ENCODE measurements at places on chromosomes 5 and 9.

GRCh38 chr5:107517185-107518033 lies 153.3 kb downstream of the EFNA5 start:
- no peak for DNase-seq

- DNase-seq = no peak
Observed at GRCh38 chr5:157252711-157253465, 13.0 kb upstream of the CYFIP2 start.

DNA sequence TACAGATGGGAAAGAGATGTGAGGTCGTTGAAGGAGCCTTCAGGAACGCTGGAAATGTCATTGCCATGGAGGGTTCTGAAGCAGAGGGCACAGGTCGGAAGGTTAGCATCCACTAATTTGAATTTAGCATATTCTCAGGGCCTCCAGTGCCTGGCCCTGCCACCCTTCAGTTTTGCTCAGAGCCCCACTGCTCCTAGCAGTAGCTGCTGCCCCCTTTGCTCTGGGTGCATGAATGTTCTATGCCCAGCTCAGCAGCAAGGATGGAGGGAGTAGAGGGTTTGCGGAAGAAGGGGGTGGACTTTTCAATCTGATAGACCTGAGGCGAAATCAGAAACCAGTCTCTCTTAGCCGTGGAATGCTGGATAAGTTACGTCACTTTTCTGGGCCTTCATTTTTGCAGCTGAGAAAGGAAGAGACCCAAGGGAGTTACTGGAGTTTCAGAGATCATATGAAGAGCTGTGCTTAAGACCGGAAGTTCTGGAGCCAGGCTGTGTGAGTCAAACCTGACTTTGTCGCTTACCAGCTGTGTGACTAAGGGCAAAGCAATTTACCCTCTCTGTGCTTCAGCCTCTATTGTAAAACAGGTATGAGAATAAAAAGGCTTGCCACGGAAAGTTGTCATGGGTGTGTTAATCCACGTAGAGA lies 133.2 kb upstream of the PANK3 start:
- DNase-seq = no peak

GRCh38 chr5:112005623-112005930 lies 248.6 kb upstream of the NREP start:
- DNase-seq = no peak

DNA sequence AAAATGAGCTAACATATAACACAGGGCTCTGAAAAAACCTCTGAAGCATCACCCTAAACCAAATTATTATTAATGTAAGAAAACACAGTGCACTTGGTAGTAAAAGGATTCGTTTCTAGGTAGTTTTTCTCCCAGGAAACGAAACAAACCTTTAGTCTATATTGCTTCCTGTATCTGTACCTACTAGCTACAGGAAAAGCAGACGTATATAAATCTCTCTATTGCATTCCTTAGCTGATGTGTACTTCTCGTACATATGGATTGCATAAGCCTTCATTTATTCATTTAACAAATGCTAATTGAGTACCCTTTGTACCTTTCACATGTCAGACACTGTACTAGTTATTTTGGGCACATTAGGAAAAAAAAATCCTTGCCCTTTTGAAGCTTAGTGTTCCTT lies 85.0 kb upstream of the RASA1 start:
- no peak for DNase-seq

- DNase-seq = no peak
Observed at GRCh38 chr5:922436-923280, 30.0 kb downstream of the TRIP13 start.

GRCh38 chr9:4923580-4924544 lies 61.2 kb upstream of the JAK2 start:
- peak; percentile 10 for DNase-seq

GRCh38 chr5:63719147-63719546 lies 243.1 kb downstream of the HTR1A start:
- no peak for DNase-seq

- no peak for DNase-seq
Observed at GRCh38 chr9:72718503-72718902, 197.1 kb downstream of the TMC1 start.

DNA sequence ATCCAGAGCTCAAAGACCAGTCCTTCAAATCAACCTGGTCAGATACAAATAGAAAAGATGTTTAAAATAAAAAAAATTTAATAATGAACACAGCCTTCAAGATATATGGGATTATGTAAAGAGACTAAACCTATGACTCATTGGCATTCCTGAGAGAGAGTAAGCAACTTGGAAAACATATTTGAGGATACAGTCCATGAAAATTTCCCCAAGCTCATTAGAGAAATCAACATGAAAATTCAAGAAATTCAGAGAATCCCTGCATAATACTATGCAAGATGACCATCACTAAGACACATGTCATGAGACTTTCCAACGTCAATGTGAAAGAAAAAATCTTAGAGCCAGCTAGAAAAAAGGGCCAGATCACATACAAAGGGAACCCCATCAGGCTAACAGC lies 512.9 kb upstream of the PTGER4 start:
- no peak for DNase-seq

GRCh38 chr5:73137563-73138530 lies 17.5 kb downstream of the TMEM171 start:
- DNase-seq = no peak

- DNase-seq = no peak
Observed at GRCh38 chr9:96149533-96150280, 152.3 kb downstream of the HSD17B3 start.

DNA sequence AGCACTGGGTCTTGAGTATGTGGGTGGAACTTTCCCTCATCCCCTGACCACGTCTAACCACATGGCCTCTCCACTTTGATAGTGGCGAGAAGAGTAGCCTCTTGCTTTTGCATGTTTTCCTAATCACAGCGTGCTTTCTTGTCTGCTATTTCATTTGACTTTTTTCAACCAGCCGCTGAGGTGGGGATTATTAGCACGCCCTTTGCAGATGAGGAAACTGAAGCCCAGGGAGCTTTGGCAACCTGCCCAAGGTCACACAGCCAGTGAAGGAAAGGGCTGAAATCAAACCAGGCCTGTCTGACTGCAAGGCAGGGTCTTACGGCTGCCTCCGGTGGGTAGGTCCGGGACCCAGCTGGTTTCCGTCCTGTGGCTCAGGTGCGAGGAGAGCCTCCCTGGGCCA lies 106.5 kb upstream of the MSX2 start:
- DNase-seq = no peak

GRCh38 chr5:119370486-119370885 lies 14.7 kb downstream of the TNFAIP8 start:
- no peak for DNase-seq

DNA sequence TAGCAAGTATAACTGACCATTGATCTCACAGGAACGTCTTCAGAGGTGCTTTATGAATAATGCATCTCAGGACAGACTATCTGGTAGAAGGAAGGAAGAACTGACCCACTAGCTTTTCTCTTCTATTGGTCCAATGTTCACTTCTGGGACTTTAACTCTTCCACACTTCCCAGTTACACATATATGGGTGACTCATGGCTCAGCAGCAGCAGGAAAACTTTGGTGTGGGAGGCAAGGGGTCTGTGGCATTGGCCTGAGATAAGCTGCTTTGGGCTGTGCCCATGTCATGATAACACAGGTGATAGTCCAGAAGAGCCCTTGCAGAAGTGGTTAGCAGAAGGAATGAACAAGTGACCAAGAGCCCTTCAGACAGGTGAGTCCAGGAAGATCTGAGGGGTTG lies 148.8 kb downstream of the RAB3C start:
- DNase-seq = no peak

GRCh38 chr5:67636091-67636490 lies 439.5 kb upstream of the CD180 start:
- peak; percentile 77 for DNase-seq

GRCh38 chr5:2003206-2003605 lies 120.5 kb upstream of the IRX4 start:
- DNase-seq = no peak

DNA sequence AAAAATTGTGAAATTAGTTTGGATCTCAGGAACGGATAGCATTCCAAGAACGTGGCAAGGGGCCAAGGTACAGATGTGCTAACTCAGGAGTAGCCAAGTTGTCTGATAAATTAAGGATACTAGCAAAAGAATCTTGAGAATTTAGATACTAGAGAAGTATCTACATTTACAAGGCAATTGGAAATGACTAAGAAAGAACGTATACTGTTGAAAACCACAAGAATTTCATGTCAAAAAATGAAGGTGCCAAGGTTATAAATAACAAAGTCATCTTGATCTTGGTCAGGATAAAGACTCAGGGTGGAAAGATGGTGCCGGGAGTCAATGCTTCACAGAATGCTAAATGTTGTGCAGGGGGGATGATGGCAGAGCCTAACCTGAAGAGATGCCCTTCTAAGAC lies 19.2 kb downstream of the CAPSL start:
- DNase-seq = no peak

DNA sequence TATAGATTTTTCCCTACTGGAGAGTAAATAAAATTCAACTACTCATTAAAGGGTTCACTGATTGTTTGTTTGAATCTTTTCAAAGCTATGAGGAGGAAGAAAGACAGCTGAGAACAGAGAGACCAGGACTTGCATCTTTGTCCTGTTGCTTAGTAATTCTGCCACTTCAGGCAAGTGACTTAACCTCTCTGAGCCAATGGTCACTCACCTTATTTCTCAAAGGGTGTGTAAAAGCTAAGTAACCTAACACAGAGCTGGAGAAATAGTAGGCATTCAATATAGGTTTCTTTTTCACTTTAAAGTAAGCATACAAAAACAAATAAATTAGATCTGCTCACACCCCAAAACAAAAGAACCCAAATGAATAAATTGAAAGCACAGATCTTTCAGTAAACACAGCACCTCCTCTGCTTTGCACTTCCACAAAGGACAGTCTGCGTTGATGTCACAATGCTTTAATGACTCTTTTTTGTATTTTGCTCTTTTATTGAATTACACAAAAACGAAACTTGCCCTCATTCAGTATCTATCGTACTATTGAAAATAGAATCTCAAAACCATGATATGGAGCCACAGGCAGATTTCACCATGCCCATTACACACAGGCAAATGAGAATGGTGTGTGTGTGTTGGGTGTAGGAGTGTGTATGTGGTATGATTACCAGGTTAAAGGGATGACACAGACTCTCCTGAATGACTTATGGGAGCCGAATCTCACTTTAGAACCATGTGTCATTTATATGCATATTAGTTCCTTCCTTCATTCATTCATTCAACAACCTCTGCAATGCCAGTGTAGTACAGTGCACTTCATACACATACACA lies 166.0 kb downstream of the EBF1 start:
- no peak for DNase-seq

GRCh38 chr5:16178745-16179372 lies 732 bp downstream of the MARCHF11 start:
- peak; percentile 25 for DNase-seq

DNA sequence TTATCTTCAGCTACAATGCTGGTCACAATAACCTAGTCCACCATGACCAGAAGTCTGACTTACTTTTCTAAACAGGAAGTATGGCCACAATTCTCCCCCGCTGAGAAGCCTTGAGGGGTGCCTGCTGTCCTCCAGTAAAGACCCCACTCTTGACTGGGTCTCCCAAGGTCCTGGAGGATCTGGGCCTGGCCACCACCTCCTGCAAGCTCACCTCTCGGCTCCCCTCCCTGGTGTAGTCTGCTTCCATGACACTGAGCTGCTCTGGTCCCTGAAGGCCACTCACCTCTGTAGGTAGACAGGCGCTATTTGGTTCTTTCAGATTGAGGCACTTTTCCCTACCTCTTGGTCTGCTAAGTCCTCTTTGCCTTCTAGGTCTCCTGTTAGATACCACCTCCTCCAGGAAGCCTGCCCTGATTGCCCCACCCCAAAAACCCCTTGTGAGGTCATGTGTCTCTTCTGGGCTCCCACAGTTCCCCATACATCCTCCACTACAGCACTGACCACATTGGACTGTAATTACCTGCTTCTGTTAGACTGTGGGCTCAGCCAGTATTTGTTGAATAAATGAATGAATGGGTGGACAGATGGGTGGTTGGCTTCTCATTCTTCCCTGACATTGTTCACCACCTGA lies 62.6 kb upstream of the IER5L start:
- DNase-seq = no peak

DNA sequence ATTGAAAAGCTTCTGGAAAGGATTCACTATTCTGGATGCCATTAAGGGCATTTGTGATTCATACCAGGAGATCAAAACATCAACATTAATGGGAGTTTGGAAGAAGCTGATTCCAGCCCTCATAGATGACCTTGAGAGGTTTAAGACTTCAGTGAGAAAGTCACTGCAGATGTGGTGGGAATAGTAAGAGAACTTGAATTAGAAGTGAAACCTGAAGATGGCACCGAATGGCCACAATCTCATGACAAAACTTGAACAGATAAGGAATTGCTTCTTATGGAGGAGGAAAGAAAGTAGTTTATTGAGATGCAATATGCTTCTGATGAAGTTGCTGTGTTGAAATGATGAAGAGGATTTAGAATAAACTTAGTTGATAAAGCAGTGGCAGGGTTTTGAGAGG lies 254.6 kb upstream of the SLC24A2 start:
- DNase-seq = no peak

- no peak for DNase-seq
Observed at GRCh38 chr9:127405344-127406125, 8.6 kb downstream of the SLC2A8 start.

DNA sequence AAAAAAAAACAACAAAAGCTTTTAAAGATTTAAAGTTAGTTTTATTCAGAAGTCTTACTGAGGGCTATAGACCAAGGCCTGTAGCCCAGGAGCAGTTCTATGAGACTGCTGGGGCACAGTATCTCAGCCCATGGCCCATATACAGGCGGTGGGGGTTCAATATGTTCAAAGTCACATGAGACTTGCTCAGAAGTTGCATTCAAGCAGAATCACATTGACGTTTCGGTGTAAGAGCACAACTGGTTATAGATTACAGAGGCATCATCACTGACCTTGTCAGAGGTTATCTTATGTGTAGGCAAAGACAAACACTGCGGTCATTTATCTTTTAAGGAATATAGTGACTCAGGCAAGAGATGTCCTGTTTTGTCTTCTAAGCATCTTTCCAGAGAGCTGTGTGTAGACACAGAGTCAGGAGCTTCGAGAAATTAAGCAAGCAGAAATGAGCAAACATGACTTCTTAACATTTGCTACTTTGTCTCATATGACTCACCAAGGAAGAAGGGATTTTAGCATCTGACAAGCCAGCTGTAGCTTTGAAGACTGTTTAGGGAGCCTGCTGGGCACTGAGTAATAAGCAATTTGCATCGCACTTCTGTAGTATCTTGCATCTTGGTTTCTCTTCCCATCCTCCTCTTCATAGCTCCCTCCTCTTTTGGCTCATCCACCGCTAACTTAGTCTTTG lies 12.9 kb upstream of the F2RL1 start:
- no peak for DNase-seq

DNA sequence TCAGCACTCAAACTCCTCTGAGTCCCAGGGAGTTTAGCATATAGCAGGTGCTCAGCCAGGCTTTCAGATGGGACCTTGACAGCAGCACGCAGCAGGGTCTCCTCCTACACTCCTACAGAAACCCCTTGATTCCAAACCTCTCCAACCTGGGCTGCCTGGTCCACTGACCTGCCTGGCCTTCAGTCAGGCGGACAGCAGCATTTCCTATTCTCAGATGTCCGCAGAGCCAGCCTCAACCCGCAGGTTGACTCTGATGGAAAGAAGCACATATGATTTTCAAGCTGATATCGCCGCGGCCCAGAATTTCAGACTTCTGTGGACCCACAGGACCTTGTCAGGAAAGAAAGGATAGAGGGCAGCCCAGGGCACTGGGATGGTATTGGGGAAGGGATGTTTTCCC lies 5.3 kb upstream of the SLC25A48 start:
- no peak for DNase-seq

GRCh38 chr9:9791611-9792010 lies 821.2 kb downstream of the PTPRD start:
- peak; percentile 31 for DNase-seq

GRCh38 chr5:143025971-143026370 lies 255.8 kb downstream of the ARHGAP26 start:
- peak; percentile 79 for DNase-seq
